Caco-2 (cell line): ENCODE measurements at places on chromosomes 6 and 20. TPM values are rescaled to one million over a fixed set of nuclear protein-coding genes. Genes with fewer than 3 reads are reported as not detected.
A peak's percentile ranks its signal among the peaks of the same experiment; 100 is the strongest.

TTK gene
- total RNA-seq, result 37.4 and 40.0 TPM in 2 replicates

GRCh38 chr6:138331984-138332383 lies 45.7 kb upstream of the SMIM28 start:
- H3K36me3 ChIP-seq, result no peaks in the 10 kb centered on the region
- no peak for DNase-seq
- H3K4me1 ChIP-seq, result no peaks in the 10 kb centered on the region
- H3K27me3 ChIP-seq, result no peaks in the 10 kb centered on the region

- DNase-seq, result no peak
- peaks cover 2% of the 10 kb centered on the region for H3K36me3 ChIP-seq
- H3K27me3 ChIP-seq, result no peaks in the 10 kb centered on the region
- peak overlapping the region; percentile 64 for H3K4me3 ChIP-seq
- H3K4me1 ChIP-seq, result peaks cover 33% of the 10 kb centered on the region
Measured at GRCh38 chr6:24403501-24403824, 727 bp downstream of the MRS2 start.

- H3K4me1 ChIP-seq, result no peaks in the 10 kb centered on the region
- no peaks in the 10 kb centered on the region for H3K36me3 ChIP-seq
- no peaks in the 10 kb centered on the region for H3K27me3 ChIP-seq
- no peak overlapping the region for H3K27ac ChIP-seq
- H3K4me3 ChIP-seq, result no peak overlapping the region
Measured at GRCh38 chr6:137465378-137466009, 28.7 kb downstream of the OLIG3 start.

GRCh38 chr6:97222903-97223302 lies 60.1 kb downstream of the MMS22L start:
- H3K27ac ChIP-seq, result no peak overlapping the region
- H3K4me3 ChIP-seq, result no peak overlapping the region
- no peaks in the 10 kb centered on the region for H3K36me3 ChIP-seq
- DNase-seq, result no peak

GRCh38 chr20:36093025-36093803 lies 61.3 kb upstream of the EPB41L1 start:
- no peaks in the 10 kb centered on the region for H3K27me3 ChIP-seq
- H3K36me3 ChIP-seq, result no peaks in the 10 kb centered on the region
- DNase-seq, result peak; percentile 77
- H3K27ac ChIP-seq, result peak overlapping the region; percentile 82
- peaks cover 60% of the 10 kb centered on the region for H3K4me1 ChIP-seq

GRCh38 chr20:44609006-44609515 lies 26.7 kb downstream of the PKIG start:
- no peak for DNase-seq
- peaks cover 12% of the 10 kb centered on the region for H3K4me1 ChIP-seq
- H3K27me3 ChIP-seq, result no peaks in the 10 kb centered on the region
- H3K4me3 ChIP-seq, result no peak overlapping the region
- H3K27ac ChIP-seq, result peak overlapping the region; percentile 91

DNA sequence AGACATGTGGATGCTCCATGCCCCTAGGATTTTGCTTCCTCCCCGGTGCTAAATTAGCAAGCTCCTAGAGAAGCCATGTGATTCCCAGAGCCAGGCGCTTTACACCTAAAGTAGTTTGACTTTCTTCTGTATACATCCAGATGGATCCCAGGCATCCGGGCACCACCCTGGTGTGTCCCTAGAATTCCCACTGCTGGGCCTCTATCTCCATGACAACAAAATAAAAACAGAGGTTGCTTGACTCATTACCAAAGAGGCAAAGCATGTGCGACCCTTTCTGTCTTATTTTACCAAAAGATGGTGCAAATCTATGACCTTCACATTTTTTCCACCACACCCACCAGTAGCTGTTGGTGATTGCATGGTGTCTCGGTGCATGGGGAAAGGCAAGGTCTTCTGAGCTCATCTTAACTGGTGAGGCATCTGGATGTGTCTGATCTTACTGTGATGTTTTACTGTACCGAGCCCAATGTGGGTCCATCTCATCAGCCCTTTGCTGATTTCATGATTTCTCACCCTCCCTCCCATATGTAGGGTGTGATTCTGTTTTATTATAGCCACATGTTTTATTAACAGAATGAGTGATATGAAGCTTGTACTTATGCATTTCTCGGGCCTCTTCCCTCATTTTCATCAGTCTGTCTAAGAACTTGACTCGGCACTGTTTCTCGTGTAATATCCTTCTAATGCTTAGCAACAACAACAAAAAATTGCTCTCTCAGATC lies 27.4 kb upstream of the VAPB start:
- H3K27me3 ChIP-seq, result no peaks in the 10 kb centered on the region
- no peaks in the 10 kb centered on the region for H3K4me1 ChIP-seq
- H3K36me3 ChIP-seq, result peaks cover 9% of the 10 kb centered on the region
- no peak overlapping the region for H3K4me3 ChIP-seq

DNA sequence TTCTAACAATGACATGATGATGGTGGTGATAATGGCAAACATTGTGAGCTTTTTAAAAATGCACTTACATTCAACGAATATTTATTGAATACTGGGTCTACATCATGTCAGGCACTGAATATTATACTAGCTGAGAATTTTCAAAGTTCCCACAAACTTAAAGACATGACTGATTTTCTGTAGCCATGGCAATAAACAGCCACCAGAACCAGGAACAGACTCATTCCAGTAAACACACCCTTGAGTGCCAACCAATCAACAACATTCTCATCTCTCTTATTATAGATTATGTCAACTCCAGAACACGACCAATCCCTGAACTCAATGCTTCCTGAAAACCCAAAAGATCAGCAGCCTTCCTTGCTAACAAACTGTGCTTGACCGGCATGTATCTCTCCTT lies 212.4 kb upstream of the RUNX2 start:
- no peak for DNase-seq
- no peaks in the 10 kb centered on the region for H3K4me1 ChIP-seq
- no peak overlapping the region for H3K27ac ChIP-seq
- no peaks in the 10 kb centered on the region for H3K27me3 ChIP-seq
- no peak overlapping the region for H3K4me3 ChIP-seq

- no peaks in the 10 kb centered on the region for H3K27me3 ChIP-seq
- no peaks in the 10 kb centered on the region for H3K4me1 ChIP-seq
- H3K36me3 ChIP-seq, result no peaks in the 10 kb centered on the region
- DNase-seq, result no peak
- no peak overlapping the region for H3K4me3 ChIP-seq
Measured at GRCh38 chr6:93468291-93468690, 48.9 kb upstream of the EPHA7 start.
